ENCODE measurements at places on chromosomes 2 and 18.

DNA sequence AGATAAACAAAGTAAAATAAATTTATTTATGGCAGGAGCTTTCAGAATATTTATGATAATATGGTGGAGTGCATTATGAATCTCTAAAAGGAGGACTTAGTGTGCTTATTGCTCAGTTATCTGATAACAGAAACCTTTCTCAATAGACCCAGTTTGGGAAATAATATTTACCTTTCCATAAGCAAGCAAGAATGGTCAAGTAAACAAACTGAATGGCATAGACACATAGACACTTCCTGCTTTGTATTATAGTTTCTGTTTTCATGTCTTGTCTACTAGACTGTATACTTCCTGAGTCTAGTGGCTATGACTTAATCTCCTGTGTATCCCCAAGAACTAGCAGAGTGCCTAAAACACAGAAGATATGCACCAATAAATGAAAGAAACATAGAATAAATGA is 87.8 kb downstream of the UPP2 start:
- no peak for DNase-seq

DNA sequence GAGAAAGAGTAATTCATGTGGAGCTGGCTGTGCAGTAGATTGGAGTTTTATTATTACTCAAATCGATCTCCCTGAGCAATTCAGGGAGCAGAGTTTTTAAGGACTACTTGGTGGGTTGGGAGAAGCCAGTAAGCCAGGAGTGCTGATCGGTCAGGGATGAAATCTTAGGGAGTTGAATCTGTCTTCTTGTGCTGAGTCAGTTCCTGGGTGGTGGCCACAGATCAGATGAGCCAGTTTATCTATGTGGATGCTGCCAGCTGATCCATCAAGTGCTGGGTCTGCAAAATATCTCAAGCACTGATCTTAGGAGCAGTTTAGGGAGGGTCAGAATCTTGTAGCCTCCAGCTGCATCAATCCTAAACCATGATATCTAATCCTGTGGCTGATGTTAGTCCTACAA is 17.0 kb upstream of the UGT1A8 start:
- DNase-seq: no peak

GRCh38 chr2:119106301-119106897 is 52.2 kb downstream of the C1QL2 start:
- DNase-seq: no peak

GRCh38 chr2:97348265-97348664 is 235.3 kb downstream of the ANKRD36 start:
- DNase-seq: no peak

- no peak for DNase-seq
These were observed 68.6 kb upstream of the SPOPL start for GRCh38 chr2:138432971-138433370.

DNA sequence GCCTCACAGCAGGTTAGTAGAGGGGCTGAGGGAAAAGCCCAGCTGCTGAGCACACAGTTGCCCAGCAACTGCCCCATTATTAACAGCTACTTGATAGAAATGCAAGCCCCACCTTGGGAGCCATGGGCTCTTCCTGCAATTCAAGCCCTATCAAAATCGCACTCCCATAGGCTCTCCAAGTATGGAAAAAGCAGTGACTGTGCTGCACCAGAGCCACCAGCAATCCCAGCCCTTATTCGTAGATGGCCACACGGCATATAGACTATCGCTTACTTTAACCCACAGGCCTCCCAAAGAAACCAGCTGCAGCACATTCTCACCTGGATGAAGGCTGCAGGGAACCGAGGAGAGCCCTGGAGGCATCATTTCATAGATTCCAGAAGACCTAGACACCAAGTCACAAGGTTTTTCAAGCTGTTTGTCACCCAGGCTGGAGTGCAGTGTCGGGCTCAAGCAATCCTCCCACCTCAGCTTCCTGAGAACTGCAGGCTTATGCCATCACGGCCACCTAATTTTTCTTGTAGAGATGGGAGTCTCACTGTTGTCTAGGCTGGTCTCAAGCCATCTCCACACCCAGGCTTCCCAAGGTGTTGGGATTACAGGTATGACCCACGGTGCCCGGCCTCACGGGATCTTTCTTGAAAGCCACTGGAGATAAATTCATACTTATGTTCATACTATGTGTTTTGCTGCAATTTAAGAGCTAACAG is 11.3 kb downstream of the NCL start:
- DNase-seq: no peak

GRCh38 chr2:150234787-150235446 is 252.6 kb downstream of the RND3 start:
- no peak for DNase-seq

GRCh38 chr18:10792181-10792580 is 266.4 kb downstream of the NAPG start:
- no peak for DNase-seq

- DNase-seq: no peak
These were observed 274.0 kb downstream of the LNPK start for GRCh38 chr2:175728032-175728431.

DNA sequence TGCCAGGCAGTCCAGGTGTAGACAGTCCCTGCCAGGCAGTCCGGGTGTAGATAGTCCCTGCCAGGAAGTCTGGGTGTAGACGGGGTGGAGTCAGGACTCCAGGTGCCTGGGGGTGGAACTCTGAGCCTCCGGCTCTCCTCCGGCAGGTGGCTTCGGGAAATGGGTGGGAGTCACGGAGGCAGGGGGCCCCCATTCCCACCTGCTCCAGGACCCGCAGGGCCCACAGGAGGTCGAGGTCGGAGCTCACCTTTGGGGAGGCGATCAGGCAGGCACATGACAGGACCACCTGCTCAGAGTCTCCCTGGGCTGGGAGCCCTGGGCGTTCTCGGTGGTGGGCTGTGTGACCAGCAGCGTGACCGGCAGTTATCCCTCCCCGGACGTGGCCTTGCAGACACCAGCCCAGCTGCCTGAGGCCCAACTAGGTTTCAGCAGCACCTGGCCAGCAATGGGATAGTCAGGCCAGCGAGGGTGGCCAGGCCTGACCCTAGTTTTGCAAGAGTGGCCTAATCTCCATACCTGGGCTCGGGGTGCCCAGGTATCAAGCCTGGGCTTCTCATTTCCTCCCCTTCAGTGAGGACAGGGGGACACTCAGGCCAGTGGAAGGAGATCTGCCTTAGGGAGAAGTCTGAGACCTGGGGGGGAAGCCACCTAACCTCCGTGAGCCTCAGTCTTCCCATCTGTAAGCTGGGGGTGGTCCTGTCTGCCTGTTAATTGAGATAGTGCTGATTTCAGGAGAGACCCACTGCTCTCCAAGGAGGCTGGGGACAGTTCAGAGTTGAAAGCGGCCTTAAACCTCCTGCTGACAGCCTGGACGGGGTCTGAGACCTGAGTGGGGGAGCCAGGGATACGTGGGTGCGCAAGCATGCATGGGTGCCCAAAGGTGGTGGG is 13.2 kb downstream of the GPC1 start:
- DNase-seq: no peak

GRCh38 chr2:191020742-191021381 is 6.9 kb upstream of the STAT1 start:
- DNase-seq: peak; percentile 79

- no peak for DNase-seq
These were observed 269.2 kb downstream of the NYAP2 start for GRCh38 chr2:225668606-225669266.

DNA sequence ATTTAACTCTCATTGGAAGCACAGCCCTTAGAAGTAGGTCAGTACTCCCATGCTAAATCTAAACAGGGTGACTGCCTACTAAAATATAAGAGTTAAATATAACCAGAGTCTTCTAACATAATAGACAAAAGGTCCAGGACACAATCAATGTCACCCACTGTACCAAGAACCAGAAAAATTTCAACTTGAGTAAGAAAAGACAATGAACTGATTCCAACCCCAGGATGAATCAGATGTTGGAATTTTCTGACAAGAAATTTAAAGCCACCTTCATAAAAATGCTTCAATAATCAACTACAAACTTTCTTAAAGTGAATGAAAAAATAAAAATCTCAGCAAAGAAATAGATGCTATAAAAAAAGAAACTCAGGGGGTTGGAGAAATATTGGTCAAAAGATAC is 71.3 kb upstream of the NPAS2 start:
- no peak for DNase-seq

- no peak for DNase-seq
These were observed 98.5 kb upstream of the NOSTRIN start for GRCh38 chr2:168703926-168704325.

DNA sequence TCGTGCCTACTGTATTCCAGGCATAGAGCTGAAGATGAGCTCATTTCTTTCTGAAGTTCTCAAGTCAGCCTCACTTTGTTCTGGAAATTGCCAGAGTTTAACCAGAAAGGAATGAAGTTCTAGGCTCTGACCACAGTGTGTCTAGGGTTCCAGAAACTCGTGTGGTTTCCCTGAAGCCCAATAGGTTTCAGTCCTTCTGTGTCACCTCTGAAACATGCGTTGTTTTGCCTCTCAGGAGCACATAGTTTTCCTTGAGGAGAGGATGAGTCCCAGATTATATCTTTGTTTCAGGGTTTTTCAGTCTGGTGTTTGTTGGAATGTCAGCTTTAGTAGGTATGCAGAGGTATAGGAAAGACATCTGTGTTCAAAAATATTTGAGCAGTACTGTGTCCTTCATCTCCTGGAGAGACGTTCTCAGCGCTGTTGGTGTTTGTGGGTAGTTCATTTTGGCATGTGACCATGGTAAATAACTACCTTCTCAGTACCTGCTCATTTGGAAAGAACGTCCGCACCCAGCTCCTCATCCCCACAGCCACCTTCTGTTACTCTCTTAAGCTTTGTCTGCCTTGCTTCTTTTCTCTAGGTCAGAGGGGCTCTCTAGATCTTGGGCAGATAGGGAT is 56.6 kb downstream of the RALBP1 start:
- no peak for DNase-seq

DNA sequence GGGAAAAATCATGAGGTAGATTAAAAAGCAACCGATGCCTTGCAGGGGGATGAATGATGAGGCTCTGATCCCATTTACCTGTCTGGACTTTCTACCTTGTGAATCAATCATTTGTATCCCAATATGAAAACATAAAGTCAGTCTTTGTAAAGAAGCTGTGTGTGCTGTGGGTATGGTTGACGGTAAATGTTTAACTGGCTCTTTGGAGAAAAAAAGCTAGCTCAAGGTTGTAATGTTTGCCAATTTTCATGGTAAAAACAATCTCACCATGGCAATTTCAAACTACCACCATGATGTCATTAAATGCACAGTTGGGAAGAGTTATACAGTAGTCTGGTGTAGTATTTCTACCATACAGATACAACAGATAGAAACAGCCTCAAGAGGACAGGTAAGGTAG is 14.6 kb downstream of the TTR start:
- no peak for DNase-seq

DNA sequence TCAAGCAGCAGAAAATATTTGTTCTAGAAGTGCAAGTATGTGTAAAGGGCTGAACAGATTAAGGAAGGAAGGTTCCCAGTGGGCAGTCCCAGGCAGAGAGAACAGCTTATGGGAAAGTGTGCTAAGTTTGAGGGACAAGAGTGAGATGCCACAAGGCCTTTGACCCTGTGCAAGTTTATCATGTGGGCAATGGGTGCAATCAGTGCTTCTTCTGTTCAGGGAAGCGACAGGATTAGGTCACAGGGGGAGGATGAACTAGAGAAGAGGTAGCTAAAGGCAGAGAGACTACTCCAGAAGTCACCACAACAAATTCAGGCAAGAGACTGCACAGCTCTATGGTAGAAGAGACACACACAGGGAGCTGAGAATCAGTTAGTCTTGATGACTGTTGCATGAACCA is 44.3 kb downstream of the LPIN2 start:
- no peak for DNase-seq

DNA sequence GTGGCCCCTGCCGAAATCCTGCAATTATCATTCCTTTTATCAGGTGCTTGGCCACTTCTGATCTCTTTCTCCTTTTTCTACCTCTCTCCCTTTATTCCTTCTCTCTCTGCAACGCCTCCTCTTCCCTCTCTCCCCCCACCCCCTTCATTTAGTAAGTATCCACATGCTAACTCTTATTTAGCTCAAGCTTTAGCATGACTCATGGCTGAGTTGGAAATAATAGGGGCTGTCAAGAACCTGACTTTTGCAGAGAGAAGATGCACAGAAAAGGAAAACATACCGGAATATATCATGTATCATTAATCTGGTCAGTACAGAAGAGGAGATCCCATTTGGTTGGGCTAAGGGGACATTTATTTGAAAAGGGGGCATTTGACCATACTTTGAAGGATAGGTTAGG is 33.1 kb downstream of the FAM171B start:
- DNase-seq: no peak

- no peak for DNase-seq
These were observed 83.0 kb downstream of the CCDC138 start for GRCh38 chr2:108869542-108869941.

GRCh38 chr2:38106405-38107094 is 30.6 kb upstream of the CYP1B1 start:
- DNase-seq: no peak

GRCh38 chr2:102238039-102238756 is 51.4 kb downstream of the IL1RL2 start:
- DNase-seq: peak; percentile 75

GRCh38 chr18:35130236-35130635 is 89.0 kb downstream of the MAPRE2 start:
- DNase-seq: no peak

Data from activated effector memory CD4-positive, alpha-beta T cell treated with anti-CD3 and anti-CD28 coated beads, Interleukin-2, amount 50 U/mL, for 16 hours (primary cell).